Pancreas (tissue), 10 donors: ENCODE measurements at places on chromosomes 1 and 21. TPM values are rescaled to one million over a fixed set of nuclear protein-coding genes. Genes with fewer than 3 reads are reported as not detected.

- no peak for DNase-seq
Measured at GRCh38 chr1:7810395-7810794, 26.3 kb downstream of the PER3 start.

DNA sequence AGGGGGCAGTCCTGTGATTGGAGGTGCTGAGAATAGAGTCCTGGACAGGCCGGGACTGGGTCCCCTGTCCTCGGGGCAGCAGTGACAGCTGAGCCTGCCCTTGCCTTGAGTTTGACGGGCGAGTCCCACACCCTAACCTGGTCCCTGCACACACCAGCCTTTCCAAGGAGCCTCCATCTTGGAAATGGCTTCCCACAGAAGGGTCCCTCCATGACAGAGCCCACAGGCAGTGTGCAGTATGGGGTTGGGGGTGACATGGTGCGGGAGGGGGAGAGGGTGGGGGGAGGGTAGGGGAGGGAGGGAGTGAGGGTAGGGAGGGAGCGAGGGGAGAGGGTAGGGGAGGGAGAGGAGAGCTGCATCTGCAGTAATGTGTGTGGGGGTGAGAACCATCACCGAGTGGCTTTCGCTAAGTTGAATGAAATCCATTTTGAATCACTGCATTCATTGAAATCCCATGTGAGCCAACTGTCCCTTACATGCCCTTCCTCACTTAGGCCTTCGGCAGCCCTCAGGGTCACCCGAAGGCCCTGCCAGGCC lies 10.1 kb upstream of the TMEM52 start:
- DNase-seq: no peak

GRCh38 chr21:41940431-41940830 lies 13.4 kb downstream of the C2CD2 start:
- no peak for DNase-seq

DNA sequence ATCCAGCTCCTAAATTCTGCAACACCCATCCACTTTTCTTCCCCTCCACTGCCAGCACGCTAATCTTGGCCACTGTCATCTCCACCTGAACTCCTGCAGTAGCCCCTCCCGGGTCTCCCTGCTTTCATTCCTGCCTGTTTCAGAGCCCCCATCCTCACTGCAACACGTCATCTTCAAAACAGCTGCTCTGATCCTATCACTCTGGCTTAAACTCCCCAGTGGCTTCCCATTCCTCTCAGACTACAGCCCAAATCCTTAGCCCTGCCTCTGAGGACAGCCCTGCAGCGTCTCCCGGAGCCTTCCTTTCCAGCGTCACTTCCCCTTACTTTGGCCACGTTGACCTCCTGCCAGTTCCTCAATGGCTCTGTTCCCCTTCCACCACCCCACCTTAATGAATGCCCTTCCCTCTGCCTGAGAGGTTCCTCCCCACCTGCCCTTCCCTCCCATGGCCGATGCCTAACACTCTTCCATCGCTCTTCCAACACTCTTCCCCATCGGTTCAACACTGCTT lies 22.9 kb upstream of the IFNAR2 start:
- DNase-seq: no peak

GRCh38 chr1:184027826-184028695 lies 9.5 kb downstream of the COLGALT2 start:
- DNase-seq: no peak

DNA sequence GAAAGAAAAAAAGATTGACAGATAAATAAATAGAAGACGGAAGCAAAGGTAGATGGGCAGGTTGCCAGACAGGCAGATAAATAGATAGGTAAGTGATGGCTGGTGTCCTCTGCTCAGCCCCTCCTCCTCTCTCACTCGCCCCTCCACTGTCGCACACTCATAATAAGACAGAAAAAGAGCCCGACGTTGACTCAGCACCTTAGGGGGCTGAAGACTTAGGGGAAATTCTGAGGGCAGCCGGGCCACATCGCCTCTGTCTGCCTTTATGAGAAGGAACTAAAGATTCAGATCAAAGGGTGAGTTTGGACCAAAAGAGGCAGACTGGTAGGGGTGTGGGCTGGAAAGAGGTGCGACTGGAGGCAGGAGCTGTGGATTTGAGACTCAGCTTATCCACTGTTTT lies 158.1 kb upstream of the IGSF21 start:
- DNase-seq: no peak

- DNase-seq: no peak
Measured at GRCh38 chr1:204477036-204477740, 17.4 kb downstream of the PIK3C2B start.

GRCh38 chr1:216531263-216532239 lies 108.3 kb upstream of the USH2A start:
- no peak for DNase-seq

GRCh38 chr21:25326181-25326580 lies 281.1 kb downstream of the MRPL39 start:
- no peak for DNase-seq

GRCh38 chr1:230268371-230269170 lies 157.6 kb downstream of the PGBD5 start:
- peak; percentile 47 for DNase-seq

DNA sequence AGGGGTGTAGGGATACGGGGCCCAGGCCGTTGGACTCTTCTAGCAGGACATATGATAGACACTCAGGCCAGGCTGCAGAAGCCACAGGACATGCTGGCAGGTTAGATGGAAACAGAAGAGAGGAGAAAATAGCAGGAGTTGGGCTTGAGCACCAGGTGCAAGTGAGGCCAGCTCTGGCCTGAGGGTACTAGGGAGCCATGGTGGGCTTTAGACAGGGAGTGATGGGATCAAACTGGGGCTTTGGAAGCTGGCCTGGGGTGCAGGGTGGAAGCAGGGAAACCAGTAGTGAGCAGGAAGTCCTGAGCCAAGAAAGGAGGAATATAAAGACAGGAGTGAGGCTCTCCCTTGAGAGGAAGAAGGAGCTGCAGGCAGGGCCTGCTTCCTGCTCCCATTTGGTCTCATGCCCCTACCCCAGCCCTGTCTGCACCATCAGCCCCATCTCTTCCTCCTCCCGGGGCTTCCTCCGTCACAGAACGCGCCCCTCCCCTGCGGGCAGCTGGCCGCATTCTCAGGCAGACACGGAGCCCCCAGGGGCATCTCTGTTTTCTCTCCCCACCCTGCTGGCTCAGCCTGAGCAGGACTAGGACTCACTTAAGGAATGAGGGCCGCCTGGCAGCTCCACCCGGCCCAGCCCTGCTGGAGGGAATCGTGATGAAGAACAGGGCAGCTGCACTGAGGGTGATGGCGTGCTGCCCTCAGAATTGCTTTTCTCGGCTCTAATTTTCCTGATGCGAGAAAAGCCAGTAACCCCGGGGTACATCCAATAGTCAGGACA lies 165.5 kb upstream of the TMEM51 start:
- no peak for DNase-seq

DNA sequence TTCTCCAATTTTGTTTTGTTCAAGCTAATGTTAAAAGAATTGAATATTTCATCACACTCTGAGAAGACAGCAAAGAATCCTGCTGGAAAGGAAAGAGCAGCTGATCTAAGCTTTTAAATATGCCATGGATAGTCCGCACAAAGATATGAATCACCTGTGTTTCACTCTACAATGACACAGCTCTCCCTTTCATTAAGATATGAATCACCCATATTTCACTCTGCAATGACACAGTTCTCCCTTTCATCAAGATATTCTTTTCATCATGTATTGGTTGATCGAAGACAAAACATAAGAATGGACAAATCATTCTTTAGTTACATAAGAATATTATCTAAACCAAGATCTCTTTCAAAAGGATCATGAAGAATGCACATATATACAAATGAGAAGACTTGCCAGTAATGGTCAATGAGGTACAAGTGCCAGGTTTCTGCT lies 367.3 kb downstream of the SMYD3 start:
- DNase-seq: no peak

DNA sequence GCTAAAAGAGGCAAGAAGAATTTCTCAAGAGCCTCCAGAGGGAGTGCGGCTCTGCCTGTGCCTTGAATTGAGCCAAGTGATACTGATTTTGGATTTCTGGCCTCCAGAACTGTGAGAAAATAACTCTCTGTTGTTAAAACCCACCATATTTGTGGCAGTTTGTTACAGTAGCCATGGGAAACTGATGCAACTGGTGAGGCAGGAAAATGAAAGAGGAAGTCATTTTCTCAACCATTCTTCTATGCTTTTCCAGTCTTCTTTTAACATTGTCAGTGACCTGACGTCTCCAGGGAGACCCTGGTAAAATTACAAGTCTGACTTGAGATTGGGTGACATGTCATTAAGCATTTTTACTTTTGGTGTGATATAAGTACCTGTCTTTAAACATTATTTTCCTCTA lies 5.8 kb downstream of the OR6P1 start:
- DNase-seq: no peak

GRCh38 chr1:248850536-248851251 lies 8.2 kb downstream of the ZNF692 start:
- peak; percentile 57 for DNase-seq

- no peak for DNase-seq
Measured at GRCh38 chr1:219075121-219075879, 98.4 kb upstream of the LYPLAL1 start.

DNA sequence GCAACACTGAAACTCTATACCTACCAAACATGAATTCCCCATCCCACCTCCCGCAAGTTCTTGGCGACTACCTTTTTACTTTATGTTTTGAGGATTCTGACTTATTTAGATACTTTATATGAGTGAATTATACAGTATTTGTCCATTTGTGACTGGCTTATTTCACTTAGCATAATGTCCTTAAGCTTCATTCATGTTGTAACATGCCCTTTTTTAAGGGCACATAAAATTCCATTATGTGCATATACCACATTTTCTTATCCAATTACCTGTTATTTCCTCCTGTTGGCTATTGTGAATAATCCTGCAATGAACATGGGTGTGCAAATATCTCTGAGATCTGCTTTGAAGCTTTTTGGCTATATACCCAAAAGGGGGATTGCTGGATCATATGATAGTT lies 22.0 kb upstream of the CHIT1 start:
- DNase-seq: no peak

DNA sequence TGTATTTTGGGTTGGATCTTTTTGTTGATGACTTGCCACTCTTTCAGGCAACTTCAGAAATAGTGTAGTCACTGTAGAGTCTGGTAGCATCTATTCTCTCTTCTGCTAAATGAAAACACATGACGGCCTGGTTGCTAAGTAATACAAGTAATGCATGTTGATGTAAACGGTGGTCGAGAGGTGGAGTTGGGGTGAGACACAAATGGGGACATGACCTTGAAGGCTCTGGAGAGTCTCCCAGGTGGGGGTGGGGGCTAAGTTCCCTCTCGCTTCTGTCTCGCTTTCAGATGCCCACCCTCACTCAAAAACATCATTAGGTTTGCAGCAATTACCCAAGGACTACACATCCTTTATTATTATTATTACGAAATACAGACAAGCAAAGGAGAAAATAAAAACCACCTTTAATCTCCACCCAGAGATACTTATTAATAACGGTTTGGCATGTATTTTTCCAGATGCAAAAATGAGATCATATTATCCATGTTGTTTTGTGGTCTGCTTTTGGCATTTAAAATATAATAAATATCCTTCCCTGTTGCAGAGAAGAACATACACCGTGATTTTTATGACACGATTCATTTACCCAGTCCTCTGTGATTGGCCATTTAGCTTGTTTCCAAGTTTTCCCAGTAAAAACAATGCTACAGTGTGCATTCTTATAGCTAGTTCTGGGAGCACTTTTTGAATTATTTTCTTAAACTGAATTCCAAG lies 138.1 kb downstream of the MIS18A start:
- no peak for DNase-seq

DNA sequence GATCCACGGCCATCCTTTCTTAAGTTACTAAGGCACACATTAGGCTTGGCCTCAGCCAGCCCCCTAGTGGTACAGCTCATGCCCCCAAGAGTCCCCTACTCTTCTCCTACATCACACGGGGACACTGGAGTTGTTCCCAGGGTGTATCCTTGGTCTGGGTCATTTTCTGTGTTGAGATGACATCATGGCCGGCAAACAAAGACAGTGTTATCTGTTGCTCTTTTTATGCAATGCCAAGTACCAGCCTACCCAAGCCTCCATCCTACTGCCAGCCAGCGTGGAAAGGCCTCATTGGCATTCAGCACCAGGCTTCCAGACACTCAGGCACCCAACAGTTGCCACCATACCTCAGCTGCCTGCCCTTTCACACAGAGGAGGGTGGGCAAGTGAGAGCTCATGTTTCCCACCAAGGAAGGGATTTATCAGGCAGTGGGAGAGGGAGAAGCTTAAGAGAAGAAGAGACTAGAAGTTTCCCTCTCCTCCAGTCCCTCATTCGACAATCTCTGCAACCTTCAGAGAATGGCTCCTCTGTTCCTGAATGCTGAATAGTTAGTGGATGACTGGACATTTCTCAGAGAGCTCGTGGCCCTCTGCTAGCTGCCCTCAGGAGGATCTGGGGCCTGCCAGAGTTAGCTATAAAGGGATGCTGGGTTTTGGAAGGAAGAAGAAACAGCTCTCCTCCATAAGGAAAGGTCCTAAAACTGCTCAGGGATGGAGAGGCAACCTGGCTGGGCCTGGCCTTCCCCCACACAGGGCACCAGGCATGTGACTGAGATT lies 17.7 kb downstream of the CBR1 start:
- no peak for DNase-seq

- no peak for DNase-seq
Measured at GRCh38 chr1:44068442-44068921, 37.2 kb upstream of the SLC6A9 start.

DNA sequence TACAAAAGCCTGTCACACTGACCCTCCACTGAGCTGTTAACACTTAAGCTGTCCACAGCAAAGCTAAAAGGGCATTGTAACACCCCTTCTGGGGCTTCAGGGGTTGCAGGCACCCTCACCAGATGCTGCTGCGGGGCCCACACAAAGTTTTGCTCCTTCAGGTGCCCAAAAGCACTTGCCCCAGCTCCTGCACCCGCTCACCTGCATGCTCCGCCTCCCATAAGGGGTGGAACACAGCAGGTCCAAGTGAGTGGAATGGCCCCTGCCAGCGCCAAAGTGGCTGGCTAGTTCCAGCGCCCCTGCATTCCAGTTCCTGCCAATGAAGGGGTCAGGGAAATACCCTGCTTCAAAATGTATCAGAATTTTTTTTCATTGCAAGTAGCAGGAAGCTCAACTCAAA lies 7.3 kb upstream of the RBP7 start:
- DNase-seq: no peak

- DNase-seq: no peak
Measured at GRCh38 chr1:58765006-58765405, 18.8 kb downstream of the JUN start.

GRCh38 chr1:98870959-98871903 lies 133.4 kb downstream of the PLPPR5 start:
- no peak for DNase-seq

GRCh38 chr1:21097729-21098128 lies 79.0 kb downstream of the EIF4G3 start:
- no peak for DNase-seq

- DNase-seq: no peak
Measured at GRCh38 chr21:25670726-25671125, 31.7 kb downstream of the JAM2 start.

The FTCD gene
- 0.61 TPM for total RNA-seq

The FCGR2B gene
- total RNA-seq: 0.31 TPM

The C1orf74 gene
- total RNA-seq: 0.92 TPM

The CRABP2 gene
- 3.5 TPM for total RNA-seq

The CD1B gene
- not detected for total RNA-seq

The CD101 gene
- total RNA-seq: 1.4 TPM

The TNFRSF4 gene
- total RNA-seq: 0.26 TPM

The ALX3 gene
- total RNA-seq: not detected

The CTSK gene
- total RNA-seq: 1.5 TPM

The TTC34 gene
- total RNA-seq: 0.18 TPM
